ENCODE measurements at places on chromosomes 5 and 9.

DNA sequence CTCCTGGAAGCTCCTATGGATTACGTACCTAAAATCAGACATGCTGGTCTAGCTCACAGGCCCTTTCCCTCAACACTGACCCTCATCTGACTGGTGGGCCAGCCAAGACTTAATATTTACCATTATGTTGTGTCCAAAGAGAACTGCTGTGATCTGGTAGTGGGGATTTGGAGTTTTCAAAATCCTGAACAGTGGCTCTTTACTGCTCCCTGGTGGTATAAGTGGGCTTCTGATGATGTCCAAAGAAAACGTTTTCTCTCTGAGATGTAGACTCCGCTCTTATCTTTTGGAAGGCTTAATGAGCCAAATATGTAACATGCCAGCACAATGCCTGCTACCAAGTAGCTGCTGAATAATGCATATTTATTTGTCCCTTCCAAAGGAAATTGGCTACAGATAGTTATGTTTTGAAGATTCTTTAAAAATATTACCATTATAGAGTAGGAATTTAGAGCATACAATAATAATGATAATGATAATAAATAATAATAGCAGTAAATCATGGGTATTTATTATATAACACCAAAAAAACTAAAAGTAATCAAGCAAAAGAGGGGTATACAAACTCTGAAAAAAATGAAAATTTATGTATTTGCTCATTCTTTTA, 406.6 kb upstream of the TNC start:
- peak; percentile 43 for DNase-seq
- no peak overlapping the region for H3K4me3 ChIP-seq
- H3K36me3 ChIP-seq, result no peaks in the 10 kb centered on the region
- peaks cover 12% of the 10 kb centered on the region for H3K27me3 ChIP-seq
- no peak overlapping the region for H3K27ac ChIP-seq

GRCh38 chr5:155309021-155309746, 295.6 kb downstream of the KIF4B start:
- H3K4me1 ChIP-seq, result no peaks in the 10 kb centered on the region
- DNase-seq, result no peak
- no peaks in the 10 kb centered on the region for H3K36me3 ChIP-seq

DNA sequence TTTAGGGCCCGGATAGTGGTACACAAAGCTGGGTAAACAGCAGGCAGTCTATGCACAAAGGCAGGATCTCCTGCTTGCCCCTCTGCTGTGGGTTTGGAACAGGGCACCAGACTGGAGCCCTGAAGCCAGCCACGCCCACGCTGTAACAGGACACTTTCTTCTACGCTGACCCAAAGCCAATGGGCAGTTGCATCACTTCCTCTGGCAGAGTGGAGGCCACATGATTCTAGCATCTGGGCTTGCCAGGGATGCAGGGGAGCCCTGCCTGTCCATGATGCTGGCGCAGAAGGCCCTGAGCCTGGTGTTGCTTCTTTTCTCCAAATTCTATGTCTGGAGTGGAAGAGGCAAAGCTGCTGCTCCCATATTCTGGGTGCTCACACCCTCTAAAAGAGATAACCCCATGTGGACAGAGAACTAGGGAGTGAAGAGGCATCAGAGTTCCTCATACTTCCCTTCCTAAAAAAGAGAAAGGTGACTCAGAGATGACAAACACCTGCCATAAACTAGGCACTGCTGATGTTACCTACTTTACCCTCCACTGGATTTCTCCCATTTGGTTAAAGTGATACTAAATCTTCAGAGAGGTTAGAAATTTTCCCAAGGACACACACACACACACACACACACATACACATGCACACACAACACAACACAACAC, 260.3 kb upstream of the KLF4 start:
- peaks cover 21% of the 10 kb centered on the region for H3K4me1 ChIP-seq
- no peak overlapping the region for H3K27ac ChIP-seq
- no peak overlapping the region for H3K4me3 ChIP-seq

DNA sequence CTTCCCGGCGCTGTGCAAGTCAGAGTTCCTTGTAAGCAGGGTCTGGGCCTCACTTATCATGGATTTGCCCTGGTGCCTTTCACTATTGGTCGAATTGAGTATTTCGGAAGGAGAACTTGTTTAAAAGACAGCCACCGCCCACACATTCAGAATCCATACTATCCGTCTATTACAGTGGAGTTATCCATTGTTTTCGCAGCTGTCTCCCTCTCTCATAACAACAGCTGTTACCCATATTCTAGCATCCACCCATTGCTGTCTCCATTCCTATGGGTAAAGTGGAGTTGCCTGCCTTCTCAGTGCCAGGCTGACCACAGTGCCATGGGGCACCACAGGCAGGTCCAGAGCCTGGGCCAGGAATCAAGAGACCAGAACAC, 20.2 kb downstream of the FAXDC2 start:
- no peak for DNase-seq
- H3K36me3 ChIP-seq, result peaks cover 49% of the 10 kb centered on the region

DNA sequence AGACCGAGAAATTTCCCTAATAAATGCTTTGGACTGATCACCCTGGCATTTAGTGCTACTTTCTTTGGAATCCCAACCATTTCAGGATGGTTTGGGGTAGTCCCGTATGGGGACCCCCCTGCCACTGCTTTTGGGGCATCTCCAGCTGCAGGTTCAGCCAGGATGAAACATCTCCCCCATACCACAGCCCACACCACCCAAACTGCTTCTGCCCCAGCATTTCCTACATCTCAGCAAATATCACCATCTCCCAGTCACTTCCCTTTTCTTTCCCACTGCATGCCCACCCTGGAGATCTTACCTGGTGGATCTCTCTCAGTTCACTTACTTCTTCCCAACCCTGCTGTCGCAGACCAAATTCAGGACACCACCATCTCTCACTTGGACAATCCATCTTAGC, 4.8 kb upstream of the P4HA2 start:
- no peak for DNase-seq
- no peak overlapping the region for H3K27ac ChIP-seq
- H3K36me3 ChIP-seq, result no peaks in the 10 kb centered on the region
- H3K4me3 ChIP-seq, result no peak overlapping the region

DNA sequence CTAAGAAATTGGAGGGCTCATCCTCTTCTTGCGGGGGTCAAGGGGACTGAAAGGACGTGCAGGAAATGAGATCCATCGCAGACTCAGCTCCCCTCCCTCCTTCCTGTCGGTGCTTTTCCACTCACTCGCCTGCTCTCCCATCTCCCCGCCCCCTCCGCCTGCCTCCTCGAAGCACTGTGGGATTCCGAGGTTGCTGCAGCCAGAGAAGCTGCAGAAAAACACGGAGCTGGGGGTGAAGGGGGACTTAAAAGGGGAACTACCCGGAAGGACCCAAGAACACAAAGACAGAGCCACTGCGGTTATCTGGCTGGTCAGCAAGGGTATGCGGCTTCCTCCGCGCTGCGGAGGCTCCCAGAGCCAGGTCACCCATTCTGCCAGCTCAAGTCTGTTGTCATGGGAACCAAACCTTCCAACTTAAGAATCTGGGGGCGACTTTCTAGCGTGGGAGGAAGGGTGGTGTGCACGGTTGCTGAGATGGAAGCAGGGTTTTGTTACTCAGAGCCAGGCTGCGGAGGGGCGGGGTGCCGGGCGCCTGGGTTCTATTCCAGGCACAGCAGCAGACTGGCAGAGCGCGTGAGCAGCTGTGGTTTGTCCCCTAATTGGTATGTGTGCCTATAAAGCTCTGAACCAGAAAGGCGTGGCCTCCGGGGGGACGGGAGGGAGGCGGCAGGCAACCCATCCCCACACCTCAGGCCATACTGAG, 24.9 kb downstream of the PCDHGC5 start:
- H3K27ac ChIP-seq, result peak overlapping the region; percentile 99
- peaks cover 96% of the 10 kb centered on the region for H3K4me1 ChIP-seq
- H3K27me3 ChIP-seq, result no peaks in the 10 kb centered on the region
- peak; percentile 75 for DNase-seq
- H3K4me3 ChIP-seq, result peak overlapping the region; percentile 80

DNA sequence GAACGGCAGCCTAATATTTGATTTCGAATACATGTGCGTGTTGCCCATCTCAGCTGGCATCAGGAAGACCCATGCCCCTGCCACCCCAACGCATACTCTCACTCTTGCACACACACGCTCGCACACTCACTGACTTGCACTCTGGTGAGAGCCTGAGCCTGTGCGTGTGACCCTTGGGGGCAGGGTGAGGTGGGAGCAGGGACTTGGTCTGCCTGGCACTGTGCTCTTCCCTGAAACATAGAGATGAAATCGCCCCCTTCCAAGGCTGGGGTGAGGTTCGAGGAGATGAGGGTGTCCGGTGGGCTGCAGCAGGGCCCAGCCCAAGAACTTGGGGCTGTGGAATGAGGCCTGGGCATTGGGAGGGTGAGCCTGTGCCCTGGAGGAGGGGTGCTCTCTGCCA, 1.2 kb downstream of the LCN9 start:
- DNase-seq, result no peak
- no peak overlapping the region for H3K4me3 ChIP-seq
- H3K4me1 ChIP-seq, result peaks cover 37% of the 10 kb centered on the region
- no peaks in the 10 kb centered on the region for H3K36me3 ChIP-seq
- no peak overlapping the region for H3K27ac ChIP-seq
- H3K27me3 ChIP-seq, result peaks cover 5% of the 10 kb centered on the region

DNA sequence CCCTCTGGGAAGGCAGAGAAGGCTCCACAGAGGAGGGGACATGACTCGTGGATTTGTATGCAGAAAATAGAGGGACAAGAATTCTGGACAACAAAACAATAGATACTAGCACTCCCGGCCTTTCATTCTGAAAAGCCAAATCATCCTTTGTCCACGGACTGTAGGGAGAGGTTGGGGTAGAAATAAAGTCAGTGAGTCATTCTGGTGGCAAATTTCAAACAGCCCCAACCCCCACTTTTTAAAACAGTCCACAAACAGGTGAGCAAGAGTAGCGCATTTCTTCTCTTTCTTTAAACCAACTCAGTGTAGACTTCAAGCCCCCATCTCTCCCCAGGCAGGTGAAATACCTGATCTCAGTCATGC, 56.1 kb downstream of the PTPDC1 start:
- DNase-seq, result no peak
- H3K27ac ChIP-seq, result peak overlapping the region; percentile 53
- peaks cover 2% of the 10 kb centered on the region for H3K27me3 ChIP-seq
- no peak overlapping the region for H3K4me3 ChIP-seq
- H3K36me3 ChIP-seq, result no peaks in the 10 kb centered on the region
- H3K4me1 ChIP-seq, result peaks cover 40% of the 10 kb centered on the region

DNA sequence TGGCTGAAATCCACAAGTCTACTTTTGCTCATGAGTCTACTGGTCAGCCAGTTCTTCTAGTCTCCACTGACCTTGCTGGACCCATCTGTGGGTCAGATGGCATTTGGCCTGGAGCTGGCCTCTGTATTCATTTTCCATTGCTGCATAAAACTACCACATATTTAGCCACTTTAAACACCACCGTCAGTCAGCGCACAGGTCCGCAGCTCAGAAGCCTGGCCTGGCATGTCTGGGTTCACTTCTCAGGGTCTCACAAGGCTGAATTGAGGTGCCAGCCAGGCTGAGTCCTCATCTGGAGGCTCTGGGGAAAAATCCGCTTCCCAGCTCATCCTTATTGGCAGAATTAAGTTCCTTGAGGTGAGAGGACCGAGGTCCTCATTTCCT, 54.7 kb downstream of the BARX1 start:
- H3K36me3 ChIP-seq, result no peaks in the 10 kb centered on the region
- H3K27me3 ChIP-seq, result peaks cover 16% of the 10 kb centered on the region
- DNase-seq, result no peak
- H3K4me1 ChIP-seq, result no peaks in the 10 kb centered on the region

DNA sequence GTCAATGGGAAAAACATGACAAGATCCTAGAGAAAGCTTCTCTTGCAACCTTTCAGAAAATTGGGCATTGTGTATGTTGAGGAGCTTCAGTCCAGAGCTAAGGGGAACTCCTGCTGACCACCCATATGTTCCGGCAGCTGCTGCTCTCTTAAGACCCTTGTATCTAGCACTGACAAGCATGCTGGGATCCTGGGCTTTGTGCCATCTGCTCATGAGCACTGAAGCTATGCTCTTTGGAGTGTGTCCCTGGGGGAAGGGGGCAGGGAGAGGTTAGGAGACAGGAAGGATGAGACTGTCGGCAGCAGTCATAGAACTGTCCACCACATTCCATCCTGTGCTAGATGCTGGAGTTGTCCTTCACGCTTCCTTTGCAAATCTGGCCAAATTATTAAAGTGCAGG, 109.3 kb downstream of the JAKMIP2 start:
- no peaks in the 10 kb centered on the region for H3K27me3 ChIP-seq
- H3K27ac ChIP-seq, result no peak overlapping the region
- no peaks in the 10 kb centered on the region for H3K4me1 ChIP-seq
- peaks cover 7% of the 10 kb centered on the region for H3K36me3 ChIP-seq
- DNase-seq, result no peak
- H3K4me3 ChIP-seq, result no peak overlapping the region

DNA sequence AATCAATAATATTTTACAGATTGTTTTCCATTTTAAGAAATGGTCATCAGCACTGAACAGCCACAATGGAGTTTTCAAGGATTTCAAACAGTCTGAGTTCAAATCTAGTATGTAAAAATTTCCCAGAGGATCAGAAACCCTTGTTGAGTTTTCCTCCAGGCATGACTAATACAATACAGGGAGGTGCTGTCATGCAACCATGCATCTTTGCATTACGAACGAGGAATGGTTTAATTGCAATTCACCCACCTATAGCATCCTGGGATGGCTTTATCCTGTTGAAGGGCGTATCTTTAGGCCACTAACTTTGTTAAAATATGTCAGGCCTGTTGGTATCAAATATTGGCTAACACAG, 196.4 kb downstream of the EFNA5 start:
- no peaks in the 10 kb centered on the region for H3K36me3 ChIP-seq
- H3K27me3 ChIP-seq, result no peaks in the 10 kb centered on the region
- no peak overlapping the region for H3K27ac ChIP-seq
- no peak overlapping the region for H3K4me3 ChIP-seq
- peaks cover 35% of the 10 kb centered on the region for H3K4me1 ChIP-seq

GRCh38 chr9:118882684-118883083, 486.6 kb downstream of the BRINP1 start:
- no peak overlapping the region for H3K27ac ChIP-seq
- H3K36me3 ChIP-seq, result no peaks in the 10 kb centered on the region
- H3K4me1 ChIP-seq, result peaks cover 6% of the 10 kb centered on the region

DNA sequence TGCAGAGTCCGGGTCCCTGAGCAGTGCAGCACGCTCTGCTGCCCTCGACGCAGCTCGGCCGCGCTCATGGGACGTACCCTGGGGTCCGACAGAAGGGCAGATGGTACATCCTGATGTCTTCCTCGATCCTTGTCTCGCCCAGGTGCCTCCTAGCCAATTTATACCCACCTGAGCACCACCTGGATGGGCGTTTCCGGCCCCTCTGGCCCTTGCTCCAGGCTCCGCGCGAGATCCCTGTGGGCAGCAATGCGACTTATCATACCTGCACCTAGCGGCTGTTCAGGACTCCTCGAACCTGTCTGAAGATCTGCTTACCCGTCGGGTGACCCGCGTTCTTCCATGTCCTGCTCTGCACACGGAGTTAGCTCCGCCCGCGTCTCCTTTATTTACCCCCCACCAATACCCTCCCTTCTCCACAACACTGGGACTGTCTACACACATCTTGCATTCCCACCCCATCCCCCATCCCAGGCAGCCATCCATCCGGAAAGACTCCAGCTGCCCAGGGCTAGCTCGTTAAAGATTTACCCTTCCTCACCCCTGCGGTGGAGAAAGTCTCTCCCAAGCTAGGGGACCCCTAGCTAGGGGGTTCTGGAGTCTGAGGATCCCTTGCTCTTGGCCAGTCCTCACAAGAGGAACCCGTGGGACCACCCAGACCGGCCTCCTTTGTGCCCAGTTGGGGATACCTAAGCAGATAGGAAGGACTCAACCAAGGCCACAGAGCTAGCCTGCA, at the start of gene KIF12:
Gene KIF12 (minus strand): TSS at position 357 of the 733 bp plus-strand sequence. CDS start 16 bp downstream, at position 341.
- peak within 1 kb of the TSS; percentile 50 for H3K27ac ChIP-seq
- peak within 1 kb of the TSS; percentile 83 for H3K4me3 ChIP-seq
- H3K27me3 ChIP-seq, result peaks cover 72% of the 10 kb centered on the region
- peaks cover 9% of the 10 kb centered on the region for H3K36me3 ChIP-seq
- H3K4me1 ChIP-seq, result peaks cover 36% of the 10 kb centered on the region
